Renal cortical epithelial cell (primary cell): ENCODE measurements at places on chromosomes 4 and X. TPM values are rescaled to one million over a fixed set of nuclear protein-coding genes. Genes with fewer than 3 reads are reported as not detected.

Gene MAGEA8
- not detected in 2 replicates for total RNA-seq

Gene ANOS1
- 1.9 TPM in 2 replicates for total RNA-seq

Gene OTUD6A
- not detected in 2 replicates for total RNA-seq

Gene LINC00632
- under 0.01 and 0.35 TPM in 2 replicates for total RNA-seq

Gene CLDN22
- total RNA-seq, result not detected in 2 replicates

Gene DIPK2B
- total RNA-seq, result 0.15 and 0.17 TPM in 2 replicates

Gene XAGE2
- total RNA-seq, result not detected in 2 replicates

Gene BEX1
- 0.20 TPM in 1 of 2 replicates, not detected in the other for total RNA-seq

Gene HELT
- total RNA-seq, result not detected in 2 replicates

Gene PASD1
- not detected in 2 replicates for total RNA-seq

Gene ATP2B3
- 0.05 TPM in 1 of 2 replicates, not detected in the other for total RNA-seq

Gene GPR50
- not detected in 2 replicates for total RNA-seq

Gene TRIM60
- total RNA-seq, result not detected in 2 replicates

Gene SCRG1
- not detected in 2 replicates for total RNA-seq

Gene HAND2
- total RNA-seq, result not detected in 2 replicates

Gene OTUD4
- total RNA-seq, result 28.5 and 48.2 TPM in 2 replicates

Gene COMMD8
- total RNA-seq, result 56.8 and 78.8 TPM in 2 replicates

Gene HSFX1
- 0.35 and 2.2 TPM in 2 replicates for total RNA-seq

Gene LAMP2
- 183 and 243 TPM in 2 replicates for total RNA-seq

Gene ADRA2C
- total RNA-seq, result 0.87 and 1.8 TPM in 2 replicates

Gene DOK7
- total RNA-seq, result 10.7 and 24.7 TPM in 2 replicates

Gene CENPVL1
- total RNA-seq, result not detected in 2 replicates

Gene GYPB
- not detected in 2 replicates for total RNA-seq

Gene JAKMIP1
- total RNA-seq, result 0.05 TPM in 1 of 2 replicates, not detected in the other
